ENCODE measurements at places on chromosomes 6 and 20. TPM values are rescaled to one million over a fixed set of nuclear protein-coding genes. Genes with fewer than 3 reads are reported as not detected.

WFDC2 gene
- total RNA-seq, result not detected

SNX21 gene
- 10.8 TPM for total RNA-seq

LY86 gene
- total RNA-seq, result not detected

MAFB gene
- total RNA-seq, result not detected

HLA-DOB gene
- total RNA-seq, result 0.29 TPM
